Esophagus squamous epithelium (tissue), 5 donors: ENCODE measurements at places on chromosomes 11 and 22.

- no peak for DNase-seq
Measured at GRCh38 chr22:49620003-49620556, 207.6 kb downstream of the BRD1 start.

DNA sequence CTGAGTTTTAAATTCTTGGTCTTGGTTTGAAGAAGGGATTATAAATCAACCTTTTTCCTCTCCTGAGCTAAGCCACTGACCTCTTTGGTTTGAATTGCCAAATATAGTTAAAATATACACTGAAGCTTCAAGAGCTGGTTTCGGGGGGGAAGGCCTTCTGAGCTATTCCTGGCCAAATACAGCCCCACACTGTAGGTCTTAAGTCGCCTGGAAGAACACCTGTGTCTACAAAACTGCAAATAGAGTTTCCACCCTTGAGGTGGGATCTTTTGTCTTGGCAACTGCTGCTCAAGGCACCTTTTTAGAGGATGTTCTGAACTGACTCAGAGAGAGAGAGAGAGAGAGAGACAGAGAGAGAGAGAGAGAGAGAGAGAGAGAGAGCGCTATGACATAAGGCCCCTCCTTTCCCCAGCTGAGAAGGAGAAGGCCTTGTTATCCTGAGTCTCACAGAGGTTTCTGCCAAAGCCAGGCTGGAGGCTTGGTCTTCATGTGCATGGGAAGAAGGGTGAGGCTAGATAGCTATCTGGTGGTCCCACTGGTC lies 5.5 kb downstream of the ADM start:
- DNase-seq = no peak

DNA sequence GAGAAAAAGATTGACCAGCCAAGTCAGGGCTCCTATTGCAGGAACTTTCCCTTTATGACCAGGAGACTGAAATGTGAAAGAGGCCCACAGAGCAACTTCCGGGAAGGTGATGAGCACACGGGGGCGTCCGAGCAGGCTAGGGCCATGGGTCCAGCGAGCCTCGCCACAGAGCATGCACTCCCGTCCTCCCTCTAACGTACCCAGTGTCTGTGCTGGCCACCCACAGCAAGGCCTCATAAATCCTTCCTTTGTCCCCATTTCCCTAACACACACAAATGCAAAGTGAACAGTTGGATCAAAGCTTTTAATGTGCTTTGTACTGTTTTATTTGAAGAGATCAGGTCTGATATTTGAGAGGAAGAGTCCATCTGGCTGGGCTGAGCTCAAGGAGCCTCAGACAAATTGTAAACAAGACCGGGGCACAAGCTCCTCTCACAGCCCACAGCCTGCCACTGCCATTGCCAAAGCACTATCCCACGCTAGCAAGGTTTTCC lies 44.3 kb downstream of the BLID start:
- no peak for DNase-seq

GRCh38 chr11:592918-593317 lies 16.6 kb downstream of the PHRF1 start:
- DNase-seq = no peak

DNA sequence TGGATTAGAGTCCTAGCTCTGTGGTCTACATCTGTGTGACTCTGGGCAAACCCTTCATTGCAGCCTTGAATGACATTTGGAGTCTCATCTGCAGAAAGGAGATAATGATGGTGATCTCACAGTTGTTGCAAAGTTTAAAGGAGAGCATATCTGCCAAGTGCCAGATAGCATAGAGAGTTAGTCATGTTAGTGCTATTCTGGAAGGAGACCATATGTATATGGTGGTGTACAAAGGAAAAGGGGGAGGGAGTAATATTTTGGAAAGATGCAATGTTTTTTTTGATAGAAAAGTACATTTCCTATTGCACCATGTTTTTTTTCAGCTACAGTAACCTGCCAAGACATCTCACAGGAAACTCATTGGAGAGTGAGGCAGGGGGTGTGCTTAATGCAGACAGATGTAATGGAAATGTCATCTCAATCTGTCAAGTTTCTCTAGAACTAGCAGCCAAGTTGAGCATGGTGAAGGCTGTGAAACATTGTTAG lies 92.1 kb upstream of the NARS2 start:
- DNase-seq = no peak
